ENCODE measurements at places on chromosomes 12 and 14. TPM values are rescaled to one million over a fixed set of nuclear protein-coding genes. Genes with fewer than 3 reads are reported as not detected.

DNA sequence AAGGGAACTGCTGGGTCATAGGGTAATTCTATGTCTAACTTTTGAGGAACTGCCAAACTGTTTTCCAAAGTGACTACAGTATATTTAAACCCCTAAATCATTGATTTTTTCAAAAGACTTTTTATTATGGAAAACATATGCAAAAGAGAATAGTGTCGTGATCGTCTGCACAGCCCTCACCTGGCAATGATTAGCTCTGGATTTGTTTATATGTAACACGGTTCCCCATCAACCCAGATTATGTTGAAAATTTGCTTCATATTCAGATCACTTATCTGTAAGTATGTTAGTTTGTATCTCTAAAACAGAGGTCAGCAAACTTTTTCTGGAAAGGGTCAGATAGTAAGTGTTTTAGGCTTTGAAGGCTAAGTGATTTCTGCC, 52.7 kb downstream of the CCDC92 start:
- no peak for DNase-seq

GRCh38 chr12:89907659-89908058, 199.0 kb upstream of the ATP2B1 start:
- no peak for DNase-seq

GRCh38 chr14:105187935-105188524, 6.9 kb upstream of the NUDT14 start:
- no peak for DNase-seq

DNA sequence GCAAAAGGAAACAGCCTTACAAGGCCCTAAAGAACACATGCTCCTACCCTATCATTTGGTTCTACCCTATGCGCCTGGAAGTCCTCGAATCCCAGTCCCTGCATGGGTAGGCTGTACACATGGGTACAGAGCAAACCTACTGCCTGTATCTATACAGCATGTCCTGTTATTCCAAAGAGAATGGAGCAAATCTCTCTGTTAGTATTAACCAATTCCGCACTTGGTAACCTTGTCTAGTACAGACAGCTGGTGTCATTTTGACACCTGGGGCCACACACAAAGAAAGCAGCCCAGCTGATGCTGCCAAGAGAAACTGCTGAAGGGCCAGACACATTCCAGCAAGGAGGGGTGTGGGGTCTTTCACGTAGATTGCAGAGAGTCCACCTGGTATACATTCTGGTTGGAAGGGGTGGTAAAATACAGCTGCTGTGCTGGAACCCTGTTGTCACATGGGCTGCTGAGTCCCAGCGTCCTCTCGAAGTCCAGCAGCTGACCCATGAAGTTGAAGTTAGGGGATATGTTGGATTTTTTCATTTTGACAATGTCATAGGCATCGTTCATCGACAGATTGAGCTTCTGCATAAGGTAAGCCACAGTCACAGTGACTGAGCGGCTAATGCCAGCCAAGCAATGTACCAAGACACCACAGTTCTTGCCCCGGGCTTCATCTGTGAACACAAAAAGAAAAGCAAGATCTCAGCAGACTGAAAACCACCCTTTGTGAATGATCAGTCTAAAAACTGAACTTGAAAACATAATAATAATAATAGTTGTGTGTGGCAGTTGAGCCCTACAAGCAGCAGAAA, 3.2 kb downstream of the DUSP6 start:
- DNase-seq: no peak

GRCh38 chr12:89117448-89118034, 234.8 kb downstream of the DUSP6 start:
- peak; percentile 90 for DNase-seq

- DNase-seq: no peak
These were observed 3.7 kb upstream of the FERMT2 start for GRCh38 chr14:52954346-52955214.

- no peak for DNase-seq
These were observed at the start of gene PTPRQ for GRCh38 chr12:80443974-80444666. Gene PTPRQ (plus strand): TSS chr12:80444235. CDS start chr12:80444346, 111 bp downstream.

- peak; percentile 51 for DNase-seq
These were observed 90.2 kb downstream of the PPP1R12A start for GRCh38 chr12:79844693-79845092.

DNA sequence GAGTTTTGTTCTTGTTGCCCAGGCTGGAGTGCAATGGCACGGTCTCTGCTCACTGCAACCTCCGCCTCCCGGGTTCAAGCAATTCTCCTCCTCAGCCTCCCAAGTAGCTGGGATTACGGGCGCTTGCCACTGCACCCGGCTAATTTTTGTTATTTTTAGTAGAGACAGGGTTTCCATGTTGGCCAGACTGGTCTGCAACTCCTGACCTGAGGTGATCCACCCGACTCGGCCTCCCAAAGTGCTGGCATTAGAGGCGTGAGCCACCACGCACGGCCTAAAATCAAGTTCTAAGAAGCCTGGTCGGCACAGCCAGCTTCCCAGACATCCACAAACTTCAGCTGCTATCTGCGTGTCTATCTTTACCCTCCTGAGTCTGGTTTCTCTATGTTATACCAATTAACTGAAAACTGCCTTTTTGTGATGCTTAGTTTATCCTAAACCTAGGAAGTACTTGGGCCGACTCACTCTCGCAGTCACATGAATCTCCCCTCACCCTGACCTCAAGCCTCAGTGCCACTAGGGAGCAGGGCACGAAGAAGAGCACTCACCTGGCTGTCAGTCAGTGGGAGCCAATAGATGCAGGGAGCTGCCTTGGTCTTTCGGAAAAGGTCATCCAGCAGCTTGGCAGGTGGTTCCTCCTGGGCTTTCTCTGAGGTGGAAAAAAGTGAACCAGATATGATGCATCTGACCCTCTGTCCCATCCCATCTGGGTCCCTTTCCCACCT, 3.4 kb upstream of the CDH24 start:
- no peak for DNase-seq

GRCh38 chr14:20428010-20428365, 8.0 kb downstream of the KLHL33 start:
- DNase-seq: no peak

- no peak for DNase-seq
These were observed 20.3 kb upstream of the LMNTD1 start for GRCh38 chr12:25573346-25573745.

GRCh38 chr12:84920331-84920730, 7.7 kb upstream of the SLC6A15 start:
- DNase-seq: peak; percentile 36

The PYGL gene
- 75.4 TPM for total RNA-seq

The LHX5 gene
- total RNA-seq: not detected

The TAS2R13 gene
- 0.68 TPM for total RNA-seq

The ATF1 gene
- total RNA-seq: 73.1 TPM

The LRRC74A gene
- total RNA-seq: not detected
